ENCODE measurements at places on chromosomes 6 and 20. TPM values are rescaled to one million over a fixed set of nuclear protein-coding genes. Genes with fewer than 3 reads are reported as not detected.

GRCh38 chr20:57503035-57503658 lies 21.8 kb downstream of the CTCFL start:
- no peak overlapping the region for H3K4me3 ChIP-seq
- peak; percentile 56 for DNase-seq
- H3K27me3 ChIP-seq = no peaks in the 10 kb centered on the region
- H3K27ac ChIP-seq = no peak overlapping the region

- H3K27ac ChIP-seq = no peak overlapping the region
- DNase-seq = no peak
- H3K4me3 ChIP-seq = no peak overlapping the region
- H3K4me1 ChIP-seq = no peaks in the 10 kb centered on the region
- H3K27me3 ChIP-seq = no peaks in the 10 kb centered on the region
These were observed 26.3 kb downstream of the SLC2A4RG start for GRCh38 chr20:63765902-63766301.

DNA sequence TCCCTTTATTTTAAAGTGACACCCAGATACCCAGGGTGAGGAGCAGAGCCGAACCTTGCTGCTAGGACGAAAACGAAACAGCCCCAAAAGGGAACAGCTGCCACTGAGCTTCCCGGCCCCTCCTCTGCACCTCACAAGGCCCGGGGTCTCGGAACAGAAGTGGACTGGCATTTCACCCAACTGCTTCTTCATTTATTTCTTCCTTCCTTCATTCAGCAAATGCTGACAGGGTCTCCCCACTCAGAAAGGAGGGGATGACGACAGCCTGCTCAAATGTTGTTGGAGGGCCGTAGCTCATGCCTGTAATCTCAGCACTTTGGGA lies 220.3 kb downstream of the PREX1 start:
- H3K4me3 ChIP-seq = no peak overlapping the region
- no peaks in the 10 kb centered on the region for H3K27me3 ChIP-seq
- DNase-seq = no peak
- no peaks in the 10 kb centered on the region for H3K36me3 ChIP-seq

GRCh38 chr6:2942914-2943563 lies 28.3 kb downstream of the SERPINB6 start:
- peak overlapping the region; percentile 43 for H3K4me3 ChIP-seq
- H3K27me3 ChIP-seq = no peaks in the 10 kb centered on the region
- H3K4me1 ChIP-seq = peaks cover 50% of the 10 kb centered on the region
- H3K27ac ChIP-seq = peak overlapping the region; percentile 78

GRCh38 chr6:149429427-149430360 lies 29.6 kb downstream of the SUMO4 start:
- H3K36me3 ChIP-seq = no peaks in the 10 kb centered on the region
- DNase-seq = no peak
- H3K4me1 ChIP-seq = no peaks in the 10 kb centered on the region
- H3K27me3 ChIP-seq = no peaks in the 10 kb centered on the region
- no peak overlapping the region for H3K4me3 ChIP-seq

DNA sequence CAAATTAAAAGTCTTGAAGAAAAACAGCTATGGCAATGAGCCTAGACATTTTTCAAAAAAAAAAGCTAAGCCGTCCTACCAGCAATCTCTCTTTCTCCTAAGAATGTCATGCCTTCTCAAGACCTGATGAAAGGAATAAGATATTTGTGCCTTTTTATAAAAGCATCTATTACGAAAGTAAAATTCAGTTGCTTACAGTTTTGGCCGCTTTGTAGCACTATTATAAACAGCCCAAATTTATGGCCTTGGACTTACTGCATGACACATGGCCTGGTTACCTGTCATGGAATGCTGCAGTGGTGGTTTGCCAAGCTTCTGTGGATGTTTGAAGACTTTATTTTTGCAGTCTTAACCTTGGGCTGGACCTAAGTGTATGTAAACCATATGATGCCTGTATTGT lies 22.2 kb upstream of the VAPB start:
- H3K36me3 ChIP-seq = peaks cover 2% of the 10 kb centered on the region
- no peaks in the 10 kb centered on the region for H3K4me1 ChIP-seq
- H3K27ac ChIP-seq = no peak overlapping the region

DNA sequence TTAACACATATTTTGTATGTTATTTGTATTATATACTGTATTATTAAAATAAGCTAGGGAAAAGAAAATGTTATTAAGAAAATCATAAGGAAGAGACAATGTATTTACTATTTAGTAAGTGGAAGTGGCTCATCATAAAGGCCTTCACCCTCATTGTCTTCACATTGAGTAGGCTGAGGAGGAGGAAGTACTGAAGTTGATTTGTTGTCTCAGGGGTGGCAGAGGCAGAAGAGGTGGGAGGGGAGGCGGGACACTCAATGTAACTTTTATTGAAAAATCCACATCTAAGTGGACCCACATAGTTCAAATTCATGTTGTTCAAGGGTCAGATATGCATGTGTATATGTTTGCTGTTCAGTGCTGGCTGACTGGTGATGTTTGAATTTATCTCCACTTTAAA lies 210.2 kb upstream of the CITED2 start:
- no peaks in the 10 kb centered on the region for H3K36me3 ChIP-seq
- no peak for DNase-seq
- no peaks in the 10 kb centered on the region for H3K4me1 ChIP-seq
- H3K4me3 ChIP-seq = no peak overlapping the region
- H3K27me3 ChIP-seq = no peaks in the 10 kb centered on the region

DNA sequence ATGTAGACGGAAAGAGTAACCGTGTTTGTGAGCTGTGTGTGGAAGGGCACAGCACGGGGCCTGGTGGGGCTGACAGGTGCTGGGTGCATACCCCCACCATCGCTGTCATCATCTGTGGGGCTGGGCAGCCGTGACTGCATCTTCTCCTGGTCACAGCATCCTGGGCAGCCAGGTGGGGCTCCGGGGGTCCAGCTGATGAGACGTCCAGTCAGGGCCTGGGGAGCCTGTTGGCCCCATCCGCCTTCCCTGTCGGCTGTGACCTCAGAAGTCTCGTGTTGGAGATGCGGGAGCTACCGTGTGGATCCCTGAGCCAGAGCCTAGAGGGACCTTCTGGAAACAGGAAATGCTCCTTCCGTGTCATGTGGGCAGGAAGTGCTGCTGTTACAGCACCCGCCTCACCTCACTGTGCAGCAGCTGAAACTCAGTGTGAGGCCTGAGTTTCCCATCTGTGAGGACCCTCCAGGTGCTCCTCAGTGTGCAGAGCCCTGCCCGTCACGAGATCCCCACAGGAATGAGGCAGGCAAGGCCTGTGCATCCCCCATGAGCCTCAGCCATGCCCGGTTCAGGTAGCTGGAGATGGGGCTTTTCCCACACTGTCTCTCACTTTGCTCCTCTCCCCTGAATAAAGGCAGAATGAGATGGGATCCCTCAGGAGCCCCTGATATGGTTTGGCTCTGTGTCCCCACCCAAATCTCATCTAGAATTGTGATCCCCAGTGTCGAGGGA lies 108.7 kb downstream of the ERMARD start:
- no peak for DNase-seq
- H3K27ac ChIP-seq = no peak overlapping the region
- no peaks in the 10 kb centered on the region for H3K36me3 ChIP-seq
- H3K4me3 ChIP-seq = no peak overlapping the region

DNA sequence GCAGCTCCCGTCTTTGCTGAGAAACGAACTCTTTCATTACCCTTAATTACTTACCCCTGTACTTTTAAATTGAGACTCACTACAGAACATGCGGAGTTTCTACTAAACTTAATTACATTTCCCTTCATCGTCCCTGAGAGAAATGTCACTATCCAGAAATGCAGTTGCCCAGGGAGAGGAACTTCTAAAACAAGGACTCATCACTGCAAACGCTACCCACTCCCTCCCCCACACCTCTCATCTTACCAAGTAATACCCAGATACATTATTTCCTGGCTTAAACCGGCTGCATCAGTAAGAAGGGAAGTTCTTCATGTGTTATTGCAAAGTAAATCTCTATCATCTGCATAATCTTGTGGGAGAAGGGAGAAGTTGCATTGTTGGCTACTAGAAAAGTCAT lies 138.3 kb downstream of the IPCEF1 start:
- no peaks in the 10 kb centered on the region for H3K4me1 ChIP-seq
- no peak for DNase-seq
- H3K36me3 ChIP-seq = no peaks in the 10 kb centered on the region
- H3K4me3 ChIP-seq = no peak overlapping the region
- no peak overlapping the region for H3K27ac ChIP-seq

DNA sequence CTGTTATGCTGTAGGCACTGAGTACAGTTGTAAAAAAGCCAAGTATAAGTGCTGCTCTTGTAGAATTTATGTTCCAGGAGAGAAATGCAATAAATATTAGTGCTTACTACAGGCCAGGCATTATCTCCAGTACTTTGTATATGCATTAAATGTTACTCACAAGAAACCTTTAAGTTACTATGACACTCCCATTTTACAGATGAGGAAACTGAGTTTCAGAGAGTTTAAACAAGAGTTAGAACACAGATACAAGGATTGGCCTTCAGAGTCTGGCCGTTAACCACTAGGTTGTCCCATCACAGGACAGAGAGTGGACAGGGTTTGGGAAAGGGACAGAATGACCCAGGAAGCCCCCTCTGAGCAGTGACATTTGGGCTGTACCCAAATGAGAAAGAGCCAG lies 274.4 kb downstream of the ZNF217 start:
- H3K27me3 ChIP-seq = no peaks in the 10 kb centered on the region
- no peaks in the 10 kb centered on the region for H3K4me1 ChIP-seq
- H3K4me3 ChIP-seq = no peak overlapping the region
- no peak overlapping the region for H3K27ac ChIP-seq

- no peaks in the 10 kb centered on the region for H3K36me3 ChIP-seq
- no peak overlapping the region for H3K4me3 ChIP-seq
- DNase-seq = no peak
These were observed 329.6 kb downstream of the GRIK2 start for GRCh38 chr6:101722991-101723579.

- H3K4me1 ChIP-seq = no peaks in the 10 kb centered on the region
- H3K4me3 ChIP-seq = no peak overlapping the region
These were observed 150.0 kb upstream of the SLC22A16 start for GRCh38 chr6:110626442-110626841.

Gene LY6G6F
- total RNA-seq = not detected

Gene LINC00237
- total RNA-seq = not detected

Gene GDAP1L1
- total RNA-seq = not detected

Gene NMBR
- not detected for total RNA-seq

Gene TRIM38
- 57.5 TPM for total RNA-seq

Measured in B cell (primary cell).